RWPE1 (cell line): ENCODE measurements at places on chromosomes 12 and 14.

GRCh38 chr14:41668356-41668755 lies 61.7 kb downstream of the LRFN5 start:
- DNase-seq, result no peak

DNA sequence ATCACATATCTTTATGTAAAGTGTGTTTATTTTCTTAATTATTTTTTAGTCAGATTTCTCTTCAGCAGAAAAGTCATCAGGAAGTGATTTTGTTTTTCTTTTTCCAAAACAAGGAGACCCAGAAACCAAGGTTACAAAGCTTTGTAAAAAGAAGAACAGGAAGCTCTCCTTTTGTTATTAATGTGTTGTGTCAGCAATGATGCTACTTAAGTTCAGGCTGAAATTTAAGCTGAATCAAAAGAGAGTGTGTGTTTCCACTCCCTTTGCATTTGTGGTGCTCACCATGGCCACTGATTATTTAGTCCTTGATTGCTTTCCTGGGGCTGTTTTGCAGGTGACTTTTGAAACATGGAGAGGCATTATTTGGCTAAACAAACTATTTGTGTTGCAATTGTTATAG lies 155.3 kb upstream of the ATP2B1 start:
- no peak for DNase-seq

- no peak for DNase-seq
Measured at GRCh38 chr12:67726868-67727267, 78.3 kb downstream of the DYRK2 start.

DNA sequence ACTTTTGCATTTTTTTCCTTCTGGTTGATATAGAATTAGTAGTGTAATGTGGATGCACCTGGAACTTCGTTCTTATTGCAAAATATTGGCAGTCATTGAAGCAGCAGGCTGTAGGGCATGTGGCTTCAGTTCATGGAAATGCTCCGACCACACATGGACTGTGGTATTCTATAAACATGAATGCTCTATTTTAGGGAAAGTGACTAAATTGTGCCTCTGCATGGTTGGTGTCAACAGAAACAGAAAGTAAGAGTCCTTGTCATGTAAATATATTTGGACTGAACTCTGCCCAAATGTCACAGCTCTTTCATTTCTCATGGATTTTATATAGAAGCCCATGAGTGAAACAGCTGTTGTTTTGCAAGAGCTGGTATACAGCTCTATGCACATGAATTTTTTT lies 917.0 kb downstream of the LRFN5 start:
- no peak for DNase-seq

GRCh38 chr12:102463659-102464249 lies 16.6 kb downstream of the IGF1 start:
- DNase-seq, result no peak

DNA sequence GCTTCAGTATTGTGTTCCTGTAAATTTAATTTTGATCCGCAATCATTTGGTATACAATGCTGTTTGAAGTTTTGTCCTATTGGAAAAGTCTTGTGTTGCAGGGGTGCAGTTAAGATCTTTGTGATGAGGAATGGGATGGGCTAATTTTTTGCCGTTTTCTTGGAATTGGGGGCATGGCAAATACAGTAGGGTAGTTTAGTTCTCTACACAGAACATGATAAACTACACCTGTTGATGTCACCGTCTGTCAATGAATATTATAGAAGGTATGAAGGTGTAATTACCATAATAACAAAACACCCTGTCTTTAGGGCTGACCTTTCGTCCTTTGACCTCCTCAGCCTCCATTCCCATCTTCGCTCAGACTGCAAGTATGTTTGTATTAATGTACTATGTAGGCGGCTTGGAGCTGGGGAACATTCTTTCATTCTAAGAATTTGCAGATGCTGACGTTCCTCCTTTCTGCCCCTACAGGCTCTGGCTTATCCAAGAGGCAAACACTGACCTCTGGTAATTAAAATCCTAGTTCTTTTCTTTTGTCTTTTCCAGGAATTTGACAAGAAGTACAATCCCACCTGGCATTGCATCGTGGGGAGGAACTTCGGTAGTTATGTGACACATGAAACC lies 1.7 kb downstream of the DYNLL1 start:
- no peak for DNase-seq

DNA sequence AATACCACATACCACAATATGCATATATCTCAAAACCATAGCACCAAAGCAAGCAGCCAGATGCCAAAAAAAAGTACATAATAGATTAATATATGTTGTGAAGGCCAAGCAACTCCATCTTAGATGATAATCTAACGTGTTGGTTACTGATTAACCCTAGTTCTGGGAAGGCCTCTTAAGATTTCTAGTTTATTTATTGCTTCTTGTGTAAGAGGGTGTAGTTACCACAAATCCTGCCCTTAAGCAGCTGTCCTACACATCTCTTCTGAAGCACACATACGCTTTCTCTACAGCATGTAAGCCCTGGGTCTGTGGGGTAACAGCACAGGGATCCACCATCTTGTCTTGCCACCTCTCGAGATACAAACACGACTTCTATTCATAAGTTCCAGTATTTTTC lies 236.8 kb upstream of the AVPR1A start:
- DNase-seq, result no peak

DNA sequence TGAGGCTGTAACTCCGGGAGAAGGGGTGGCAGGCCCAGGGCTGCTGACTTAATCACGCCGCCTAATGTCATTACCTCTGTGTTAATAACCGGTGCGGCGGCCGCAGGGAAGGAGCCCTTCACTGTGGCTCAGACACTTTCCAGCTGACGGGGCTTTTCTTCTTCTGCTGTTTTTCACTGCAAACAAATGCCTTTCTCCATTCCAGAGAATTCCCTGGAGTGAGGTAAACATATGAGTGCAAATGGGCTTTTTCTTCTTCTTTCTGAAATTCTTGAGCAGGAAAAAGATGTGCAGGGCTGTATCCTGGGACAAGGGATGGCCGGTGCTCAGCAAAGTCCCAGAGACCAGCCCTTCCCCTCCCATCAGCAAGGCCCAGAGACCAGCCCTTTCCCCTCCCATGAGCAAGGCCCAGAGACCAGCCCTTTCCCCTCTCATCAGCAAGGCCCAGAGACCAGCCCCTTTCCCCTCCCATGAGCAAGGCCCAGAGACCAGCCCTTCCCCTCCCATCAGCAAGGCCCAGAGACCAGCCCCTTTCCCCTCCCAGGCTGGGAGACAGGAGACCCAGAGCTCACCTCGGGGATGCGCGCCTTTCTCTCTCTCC lies 33.4 kb upstream of the FAM181A start:
- no peak for DNase-seq

- DNase-seq, result no peak
Measured at GRCh38 chr14:103463149-103463548, 59.5 kb downstream of the CKB start.

DNA sequence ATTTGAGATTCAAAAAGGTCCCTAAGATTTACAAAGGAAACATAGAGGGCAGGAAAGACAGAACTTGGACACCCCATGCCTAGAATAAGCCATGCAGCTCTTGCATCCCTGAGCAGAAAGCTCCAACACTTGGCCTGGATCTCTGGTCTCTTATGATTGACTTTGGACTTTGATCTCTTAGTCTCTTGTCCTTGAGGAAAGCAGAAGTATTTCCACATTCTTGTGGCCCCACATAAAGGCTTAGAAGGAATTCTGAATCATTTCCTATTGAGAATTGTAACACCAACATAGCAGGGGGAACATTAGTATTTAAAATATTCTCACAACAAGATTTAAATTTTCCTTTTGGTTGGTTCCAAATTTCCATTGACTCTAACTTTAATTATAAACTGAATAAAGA lies 283.7 kb upstream of the PRKD1 start:
- no peak for DNase-seq

DNA sequence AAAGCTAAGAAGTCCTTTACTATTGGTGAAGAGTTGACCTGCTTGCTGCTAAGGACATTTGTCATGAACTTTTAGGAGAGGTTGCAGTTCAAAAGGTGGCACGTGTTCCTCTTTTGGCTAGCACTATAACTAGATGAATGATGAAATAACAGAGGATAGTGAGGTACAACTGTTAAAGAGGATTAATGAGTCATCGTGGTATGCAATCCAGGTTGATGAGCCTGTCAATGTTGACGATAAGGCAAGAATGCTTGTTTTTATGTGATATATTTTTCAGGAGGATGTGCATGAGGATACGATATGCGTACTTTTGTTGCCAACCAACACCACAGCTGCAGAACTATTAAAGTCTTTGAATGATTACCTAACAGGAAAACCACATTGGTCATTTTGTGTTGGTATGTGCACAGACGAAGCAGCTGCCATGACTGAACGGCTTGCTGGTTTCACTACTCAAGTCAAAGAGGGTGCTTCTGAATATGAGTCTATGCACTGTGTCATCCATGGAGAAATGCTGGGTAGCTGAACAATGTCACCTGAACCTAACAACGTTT lies 10.6 kb downstream of the CEP128 start:
- peak; percentile 80 for DNase-seq

GRCh38 chr14:93009471-93010129 lies 86.7 kb downstream of the CHGA start:
- no peak for DNase-seq

DNA sequence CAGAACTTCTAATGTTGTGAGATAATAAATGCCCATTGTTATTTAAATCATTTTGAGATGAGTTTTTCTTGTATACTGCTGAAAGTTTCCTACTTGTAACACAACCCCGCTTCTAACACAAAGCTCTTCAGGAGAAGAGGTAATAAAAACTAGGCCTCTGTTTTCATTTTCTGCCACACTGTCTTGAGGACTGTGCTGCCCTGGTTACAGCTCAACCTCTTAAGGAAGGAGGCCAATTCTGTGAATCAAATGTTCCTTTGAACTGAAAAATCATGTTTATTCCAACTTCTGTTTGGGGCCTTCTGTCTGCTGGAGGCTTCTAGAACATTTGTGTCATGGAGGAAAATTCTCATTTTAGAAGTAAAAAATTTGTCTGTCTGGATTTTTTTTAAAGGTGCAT lies 100.3 kb downstream of the LRIG3 start:
- DNase-seq, result no peak

DNA sequence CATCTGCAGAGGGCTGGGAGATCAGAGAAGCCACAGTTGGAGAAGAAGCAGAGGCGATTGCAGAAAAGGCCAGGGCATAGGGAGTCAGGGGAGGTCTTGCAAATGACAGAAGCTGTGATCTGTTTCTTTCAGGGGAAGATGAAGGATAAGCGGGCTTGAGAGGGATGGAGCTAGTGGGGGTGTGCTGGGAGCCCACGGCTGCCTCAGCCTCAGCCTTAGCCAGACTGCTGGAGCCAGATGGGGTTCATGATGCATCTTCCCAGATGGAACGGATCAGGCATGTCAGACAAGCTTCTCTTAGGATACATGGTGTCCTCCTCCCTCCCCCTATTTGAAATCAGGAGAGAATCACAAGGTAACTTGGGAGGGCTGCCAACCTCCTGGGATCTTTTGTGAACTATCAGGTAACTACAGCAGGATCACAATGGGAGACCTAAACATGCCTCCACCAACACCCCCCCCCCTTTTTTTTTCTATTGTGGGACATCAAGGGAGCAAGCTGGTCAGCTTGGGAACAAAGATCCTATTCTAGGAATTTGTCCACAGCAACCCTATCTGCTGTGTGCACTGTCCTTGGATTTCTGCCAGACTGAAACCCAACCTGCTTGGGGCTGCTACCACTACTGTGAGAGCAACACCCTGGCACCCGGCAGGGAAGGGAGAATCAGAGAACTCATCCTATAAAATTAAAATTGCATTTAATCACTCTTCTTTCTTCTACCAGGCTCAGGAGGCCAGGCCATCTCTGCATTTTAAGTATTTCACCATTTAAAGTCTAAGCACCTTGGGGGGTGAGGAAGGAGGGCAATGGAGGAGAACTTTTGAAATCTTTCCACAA lies 10.7 kb upstream of the ATP2A2 start:
- peak; percentile 47 for DNase-seq

- no peak for DNase-seq
Measured at GRCh38 chr12:132477703-132478432, 12.1 kb upstream of the FBRSL1 start.

GRCh38 chr12:76143343-76144244 lies 59.1 kb upstream of the NAP1L1 start:
- DNase-seq, result no peak

GRCh38 chr14:23321572-23322547 lies 603 bp downstream of the PABPN1 start:
- peak; percentile 57 for DNase-seq

DNA sequence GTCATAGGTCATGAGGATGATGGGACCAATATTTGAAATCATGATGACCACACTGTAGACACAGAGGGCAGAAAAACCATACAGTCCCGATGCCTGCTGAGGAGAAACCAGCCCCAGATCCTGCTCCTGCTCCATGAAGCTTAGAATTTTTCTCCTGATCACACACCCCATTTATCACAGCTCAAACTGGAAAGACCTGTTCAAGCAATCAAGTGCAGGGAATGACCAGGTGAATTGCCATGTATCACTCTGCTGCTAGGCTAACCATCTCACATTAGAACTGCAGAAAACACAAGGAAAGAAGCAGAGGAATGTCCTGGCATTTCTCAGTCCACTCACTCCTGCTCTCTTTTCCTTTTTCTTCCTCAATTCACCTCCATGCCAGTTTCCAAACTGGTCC lies 18.1 kb downstream of the MANSC1 start:
- DNase-seq, result peak; percentile 29

- no peak for DNase-seq
Measured at GRCh38 chr14:38430522-38430921, 174.6 kb upstream of the CLEC14A start.

DNA sequence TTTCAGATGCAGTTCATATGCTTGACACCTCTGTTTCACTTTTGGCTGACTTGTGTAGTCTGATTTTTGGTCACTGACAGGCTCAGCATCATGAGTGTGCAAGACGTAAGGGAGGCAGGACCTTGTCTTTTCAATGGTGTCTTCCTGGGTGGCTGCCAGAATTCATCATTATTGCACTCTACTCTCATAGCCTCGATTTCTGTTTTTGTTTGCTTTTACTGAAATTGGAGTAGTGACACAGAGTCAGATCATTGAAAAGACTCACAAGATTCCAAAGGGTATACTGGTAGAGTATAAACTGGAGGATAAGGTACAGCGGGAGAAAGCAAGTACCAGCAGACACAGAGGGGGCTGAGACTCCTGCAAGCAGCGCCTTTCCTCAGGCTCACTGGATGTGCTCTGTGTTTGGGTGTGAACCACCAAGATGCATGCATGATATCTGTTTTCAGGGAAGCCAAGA lies 126.3 kb upstream of the FGD4 start:
- DNase-seq, result no peak

DNA sequence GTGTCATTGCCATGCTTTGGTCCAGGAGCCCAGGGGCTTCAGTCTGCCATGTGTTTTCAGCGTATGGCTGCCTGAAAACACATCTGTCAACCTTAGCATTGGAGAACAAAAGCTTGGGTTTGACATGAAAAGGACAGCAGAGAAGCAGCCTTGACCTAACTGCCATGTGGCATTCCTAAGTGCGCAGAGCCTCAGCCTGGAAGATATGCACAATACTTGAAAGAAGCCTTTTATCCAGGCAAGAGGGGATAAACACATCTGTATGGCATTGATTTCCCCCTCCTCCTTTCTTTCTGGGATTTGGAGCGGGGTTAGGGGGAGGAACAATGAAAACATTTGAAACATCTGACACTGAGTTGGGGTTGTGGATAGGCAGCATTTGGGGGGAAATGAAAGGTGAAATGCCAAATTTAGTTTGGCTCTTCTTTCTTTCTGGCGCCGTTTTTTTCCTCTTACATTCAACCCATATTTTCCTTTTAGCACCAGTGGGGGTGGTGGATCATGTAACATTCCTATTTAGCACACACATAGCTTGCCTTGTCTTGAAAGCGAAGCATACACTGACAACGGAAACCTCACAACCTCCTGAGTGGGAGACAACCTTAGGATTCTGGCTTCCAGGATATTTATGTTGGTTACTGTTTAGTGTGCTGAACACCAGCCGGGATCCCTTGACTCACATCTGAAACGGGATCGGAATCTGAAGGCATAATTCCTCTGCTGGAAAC lies 177.0 kb downstream of the C12orf75 start:
- DNase-seq, result no peak
